ENCODE measurements at places on chromosomes 1 and 21.

DNA sequence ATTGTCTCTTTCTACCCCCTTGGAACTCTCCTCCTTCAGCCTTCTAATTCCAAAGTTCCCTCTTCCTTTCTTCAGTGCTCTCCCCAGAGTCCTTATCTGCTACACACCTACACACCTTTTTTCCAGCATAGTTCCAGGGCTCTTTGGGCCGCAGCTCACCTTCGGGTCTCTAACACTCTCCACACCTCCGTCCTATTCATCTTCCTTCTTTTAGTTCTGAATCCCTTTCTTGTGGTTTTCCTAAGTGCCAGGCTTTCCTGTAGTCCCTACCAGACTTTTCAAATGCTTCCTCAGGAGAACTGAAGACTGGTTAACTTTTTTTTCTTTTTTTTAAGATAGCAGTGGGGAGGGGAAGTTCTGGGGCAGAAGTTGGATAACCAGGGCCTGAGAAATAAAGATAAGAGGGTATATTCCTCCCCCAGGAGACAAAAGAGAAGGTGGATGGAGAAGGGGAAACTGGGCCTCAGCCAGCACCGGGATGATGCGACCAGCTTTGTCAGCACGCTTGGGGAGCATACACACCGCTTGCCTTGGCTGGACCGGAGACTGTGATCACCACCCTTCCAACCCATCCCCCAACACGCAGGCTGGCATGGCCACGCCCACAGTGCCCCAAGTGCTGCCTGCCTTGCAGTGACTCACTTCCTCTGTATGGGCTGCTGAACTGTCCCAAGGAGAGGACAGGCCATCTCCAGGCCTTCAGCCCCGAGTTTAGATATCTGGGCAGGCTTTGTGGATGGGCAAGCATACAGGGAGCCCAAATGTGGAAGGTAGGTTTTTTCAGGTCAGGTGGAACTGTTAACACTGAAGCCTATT, 2.5 kb upstream of the CERS2 start:
- peak; percentile 79 for DNase-seq

- DNase-seq = no peak
These were observed 6.9 kb downstream of the DIRAS3 start for GRCh38 chr1:68043443-68044090.

DNA sequence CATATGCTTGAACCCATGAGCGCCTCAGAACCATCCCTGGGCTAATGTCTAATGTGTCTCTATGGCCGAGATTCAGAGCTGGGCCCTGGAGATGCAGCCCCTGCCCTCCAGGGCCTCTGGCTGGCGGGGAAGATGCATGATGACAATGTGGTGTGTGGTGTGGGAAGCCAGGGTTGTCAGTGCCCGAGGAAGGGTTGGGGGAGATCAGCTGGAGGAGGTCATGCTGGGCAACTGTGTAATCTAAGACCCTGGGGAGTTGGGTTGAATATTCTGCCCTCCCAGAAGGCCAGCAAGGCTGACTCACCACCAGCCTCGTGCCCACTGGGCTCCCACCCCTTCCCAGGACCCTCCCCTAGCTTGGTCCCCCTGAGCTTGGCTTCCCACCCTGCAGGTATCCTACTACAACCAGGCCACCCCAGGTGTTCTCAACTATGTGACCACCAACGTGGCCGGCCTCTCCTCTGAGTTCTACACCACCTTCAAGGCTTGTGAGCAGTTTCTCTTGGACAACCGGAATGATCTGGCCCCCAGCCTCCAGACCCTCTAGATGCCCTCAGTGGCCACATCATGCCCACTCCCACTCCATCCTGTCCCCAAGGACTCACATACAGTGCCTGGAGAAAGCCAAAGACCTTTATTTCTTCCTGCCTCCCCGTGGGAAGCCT, 14.6 kb downstream of the FAM151A start:
- DNase-seq = no peak

DNA sequence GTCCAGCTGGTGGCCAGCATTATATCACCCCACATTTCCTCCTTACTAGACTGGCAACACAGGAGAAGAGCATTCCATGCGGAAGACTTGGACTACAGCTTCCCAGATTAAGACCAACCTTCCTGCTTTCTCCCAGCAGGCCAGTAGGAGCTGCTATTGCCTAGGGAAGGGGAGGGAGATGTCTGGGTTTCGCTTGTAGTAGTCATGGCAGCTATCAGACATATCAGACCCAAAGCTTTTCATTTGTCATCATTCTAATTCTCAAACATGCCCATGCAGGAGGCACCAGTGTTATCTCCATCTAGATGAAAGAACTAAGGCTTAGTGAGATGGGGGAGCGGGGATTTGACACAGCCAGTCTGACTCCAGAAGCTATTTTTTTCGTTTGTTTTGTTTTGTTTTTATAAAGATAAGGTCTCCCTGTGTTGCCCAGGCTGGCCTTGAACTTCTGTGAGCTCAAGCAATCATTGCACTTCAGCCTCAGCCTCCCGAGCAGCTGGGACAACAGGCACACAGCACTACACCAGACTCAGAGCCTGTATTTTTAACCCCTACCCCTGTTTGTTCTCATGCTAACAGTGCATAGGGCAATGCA, 4.5 kb downstream of the PLA2G2A start:
- DNase-seq = peak; percentile 75

- no peak for DNase-seq
These were observed 30.5 kb downstream of the CACNA1E start for GRCh38 chr1:181513786-181514297.

Measured in EH (cell line).